ENCODE measurements at places on chromosomes 2 and 18. TPM values are rescaled to one million over a fixed set of nuclear protein-coding genes. Genes with fewer than 3 reads are reported as not detected.

Gene DLX1
- not detected for total RNA-seq

Gene SLC38A11
- 1.5 TPM for total RNA-seq

Gene GREB1L
- 5.0 TPM for total RNA-seq

Gene USP37
- total RNA-seq: 11.6 TPM

Gene DQX1
- 0.11 TPM for total RNA-seq

Gene COL4A3
- total RNA-seq: 0.25 TPM

Gene PDCD1
- total RNA-seq: not detected

Gene LCLAT1
- total RNA-seq: 24.5 TPM

Gene KCNIP3
- 4.9 TPM for total RNA-seq

Gene C2orf80
- not detected for total RNA-seq

Gene CD226
- 0.50 TPM for total RNA-seq

Gene TUBA4A
- total RNA-seq: 11.5 TPM

Gene CROCC2
- total RNA-seq: not detected

Gene FAM237A
- total RNA-seq: not detected

Gene TNS1
- total RNA-seq: 64.6 TPM

Gene KIF3C
- total RNA-seq: 9.7 TPM

Gene ITM2C
- 106 TPM for total RNA-seq

Gene ARHGEF33
- 1.5 TPM for total RNA-seq

Gene IL36A
- not detected for total RNA-seq

Gene LYPD1
- 0.22 TPM for total RNA-seq

Gene HOXD10
- total RNA-seq: 2.3 TPM

Gene BMP10
- not detected for total RNA-seq

Gene TTC32
- total RNA-seq: 12.4 TPM

Measured in uterine smooth muscle cell (primary cell).